ENCODE measurements at places on chromosomes 6 and 20. TPM values are rescaled to one million over a fixed set of nuclear protein-coding genes. Genes with fewer than 3 reads are reported as not detected.

The VWA7 gene
- polyA plus RNA-seq: 0.16 TPM

The C6orf15 gene
- not detected for polyA plus RNA-seq

The STX11 gene
- 6.6 TPM for polyA plus RNA-seq

The ENPP1 gene
- polyA plus RNA-seq: 51.7 TPM

The GTSF1L gene
- not detected for polyA plus RNA-seq

The RFX6 gene
- polyA plus RNA-seq: not detected

The IL20RA gene
- polyA plus RNA-seq: 0.10 TPM

The TNF gene
- not detected for polyA plus RNA-seq

Data from fibroblast of lung (primary cell).